Trophoblast cell (in vitro differentiated cells and primary cell): ENCODE measurements at places on chromosomes 11 and 22.

DNA sequence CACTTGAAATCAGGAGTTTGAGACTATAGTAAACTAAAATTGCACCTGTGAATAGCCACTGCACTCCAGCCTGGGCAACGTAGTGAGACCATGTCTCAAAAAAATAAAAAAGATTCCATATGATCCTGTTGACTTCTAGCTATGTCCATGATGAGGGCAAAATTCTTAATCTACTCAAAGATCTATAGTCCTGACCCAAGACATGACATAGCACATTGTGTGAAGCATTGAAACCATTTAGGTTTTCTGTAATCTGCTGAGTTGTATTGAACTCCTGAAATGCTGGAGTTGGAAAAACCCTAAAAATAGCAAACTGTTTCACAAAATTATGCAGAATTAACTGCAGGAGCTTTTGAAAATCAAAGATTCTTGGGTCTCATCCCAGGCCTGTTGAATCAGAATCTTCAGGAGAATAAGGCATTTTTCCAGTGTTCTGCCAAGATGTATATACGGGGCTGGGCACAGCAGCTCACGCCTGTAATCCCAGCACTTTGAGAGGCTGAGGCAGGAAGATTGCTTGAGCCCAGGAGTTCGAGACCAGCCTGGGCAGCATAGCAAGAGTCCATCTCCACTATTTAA, 29.8 kb upstream of the LDHA start:
- peaks cover 2% of the 10 kb centered on the region for H3K4me1 ChIP-seq
- DNase-seq, result peak; percentile 61
- no peak overlapping the region for H3K4me3 ChIP-seq

DNA sequence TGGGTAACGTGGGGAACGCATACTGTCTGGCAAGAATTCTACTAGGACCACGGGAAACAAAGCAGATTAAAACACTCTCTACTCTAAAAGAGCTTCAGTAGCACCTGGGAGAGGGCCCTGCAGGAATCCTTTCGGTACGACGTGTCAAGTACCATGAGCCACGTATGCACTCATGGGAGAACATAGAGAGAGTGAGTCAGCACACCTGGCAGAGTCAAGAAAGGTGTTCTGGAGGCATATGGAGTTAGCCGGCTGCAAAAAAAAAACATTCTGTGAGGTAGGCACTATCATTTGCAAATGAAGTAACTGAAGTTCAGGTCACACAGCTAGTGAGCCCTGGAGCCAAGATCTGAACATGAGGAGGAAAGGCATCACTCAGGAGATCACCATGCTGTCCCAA, 71.1 kb upstream of the BID start:
- H3K27me3 ChIP-seq, result no peaks in the 10 kb centered on the region
- no peak overlapping the region for H3K4me3 ChIP-seq
- H3K27ac ChIP-seq, result no peak overlapping the region
- peaks cover 4% of the 10 kb centered on the region for H3K36me3 ChIP-seq
- peaks cover 35% of the 10 kb centered on the region for H3K4me1 ChIP-seq

DNA sequence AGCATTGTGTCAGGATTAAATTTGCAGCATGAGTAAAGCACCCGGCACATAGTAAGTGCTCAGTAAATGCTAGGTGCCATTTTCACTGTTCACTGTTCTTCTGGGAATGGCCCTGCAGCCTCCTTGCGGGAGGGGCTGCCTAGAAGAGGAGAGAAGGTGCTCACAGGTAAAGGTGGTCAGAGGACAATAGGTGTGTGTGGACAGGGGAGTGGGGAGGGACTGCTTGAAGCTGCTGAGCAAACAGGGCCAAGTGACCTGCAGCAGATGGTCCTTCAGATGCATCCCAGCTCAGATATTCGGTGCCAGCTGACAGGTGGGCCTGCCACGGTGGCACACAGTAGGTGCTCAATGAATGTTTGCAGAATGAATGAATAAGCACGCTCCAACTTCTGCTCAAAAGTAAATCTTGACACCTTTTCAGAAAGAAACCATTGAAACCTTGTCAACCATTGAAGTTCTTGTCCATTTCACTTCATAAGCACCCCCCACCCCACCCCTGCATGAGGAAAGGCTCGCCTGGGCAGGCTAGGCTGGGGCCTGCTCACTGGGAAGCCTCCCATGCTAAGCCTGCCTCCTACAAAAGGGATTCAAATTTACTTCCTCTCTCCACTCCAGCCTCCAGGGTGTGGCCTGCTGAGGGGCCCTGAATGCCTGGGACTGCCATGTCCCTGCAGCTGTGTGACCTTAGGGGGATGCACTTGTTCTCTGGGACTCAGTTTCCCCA, 1.6 kb downstream of the KIAA0930 start:
- H3K4me1 ChIP-seq, result peaks cover 20% of the 10 kb centered on the region
- H3K36me3 ChIP-seq, result peaks cover 13% of the 10 kb centered on the region
- DNase-seq, result no peak
- no peak overlapping the region for H3K4me3 ChIP-seq

DNA sequence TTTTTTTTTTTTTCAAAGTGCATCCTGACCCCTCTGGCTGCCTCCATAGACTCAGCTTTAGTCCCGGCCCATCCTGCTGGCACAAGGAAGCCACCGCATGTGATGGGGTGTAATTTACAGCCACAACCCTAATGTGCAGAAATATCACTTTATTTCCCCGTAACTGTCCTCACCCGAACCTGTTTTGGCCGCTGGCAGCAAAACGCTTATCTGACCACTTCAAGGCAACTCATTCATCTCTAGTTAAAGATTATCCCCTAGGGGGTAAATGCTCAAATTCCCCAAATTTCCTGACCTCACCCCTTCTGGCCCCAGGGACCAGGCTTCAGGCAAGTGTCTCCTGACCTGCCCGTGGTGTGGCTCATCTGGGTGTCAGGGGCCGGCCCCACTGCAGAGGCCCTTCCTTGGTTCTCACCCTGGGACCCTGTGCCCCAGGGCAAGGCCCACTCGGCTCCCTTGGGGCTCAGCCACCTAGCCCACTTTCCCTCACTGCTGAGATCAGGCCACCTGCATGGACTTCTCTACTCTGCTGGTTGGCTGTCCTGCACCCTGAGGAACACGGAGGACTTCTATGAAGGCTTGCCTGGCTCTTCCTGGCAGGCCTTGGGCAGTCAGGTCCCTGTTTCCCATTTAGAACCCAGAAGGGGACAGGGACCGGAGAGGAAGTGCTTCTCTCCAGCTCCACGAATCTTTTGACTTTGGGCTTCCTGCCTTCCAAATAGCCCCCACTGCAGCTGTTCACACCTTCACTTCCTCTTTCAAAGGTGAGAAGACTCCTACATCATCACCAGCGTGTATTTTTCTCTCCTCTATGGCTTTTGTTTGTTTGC, 53.3 kb downstream of the WNT11 start:
- no peak overlapping the region for H3K4me3 ChIP-seq
- H3K4me1 ChIP-seq, result peaks cover 37% of the 10 kb centered on the region
- DNase-seq, result peak; percentile 70
- H3K36me3 ChIP-seq, result no peaks in the 10 kb centered on the region

- H3K4me3 ChIP-seq, result no peak overlapping the region
- no peaks in the 10 kb centered on the region for H3K36me3 ChIP-seq
- DNase-seq, result peak; percentile 85
- H3K27ac ChIP-seq, result no peak overlapping the region
- H3K4me1 ChIP-seq, result no peaks in the 10 kb centered on the region
These were observed 18.5 kb upstream of the FEZ1 start for GRCh38 chr11:125514336-125515101.

- H3K27ac ChIP-seq, result no peak overlapping the region
- H3K4me1 ChIP-seq, result peaks cover 15% of the 10 kb centered on the region
- no peaks in the 10 kb centered on the region for H3K36me3 ChIP-seq
- peaks cover 8% of the 10 kb centered on the region for H3K27me3 ChIP-seq
These were observed 27.8 kb upstream of the AMOTL1 start for GRCh38 chr11:94740083-94741021.

GRCh38 chr11:120135838-120136237, 2.1 kb downstream of the TRIM29 start:
- peaks cover 3% of the 10 kb centered on the region for H3K4me1 ChIP-seq
- no peak for DNase-seq
- H3K27ac ChIP-seq, result no peak overlapping the region
- H3K36me3 ChIP-seq, result no peaks in the 10 kb centered on the region
- H3K4me3 ChIP-seq, result no peak overlapping the region

DNA sequence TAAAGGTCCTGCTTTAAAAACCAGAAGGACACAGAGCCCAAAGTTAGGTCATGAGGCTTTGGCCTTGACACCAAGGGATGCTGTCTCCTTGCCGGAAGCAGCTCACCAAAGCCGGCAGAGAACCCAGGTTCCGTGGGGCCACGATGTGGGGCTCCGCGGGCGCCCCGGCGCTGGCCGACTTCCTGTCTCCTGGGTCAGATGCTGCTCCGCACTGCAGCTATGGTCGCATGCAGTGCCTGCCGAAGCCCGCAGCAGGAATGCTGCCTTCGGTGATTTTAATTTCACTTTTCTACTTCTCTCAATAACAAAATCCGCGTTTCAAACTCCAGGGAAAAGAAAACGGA, 454 bp upstream of the OTUB1 start:
- DNase-seq, result no peak
- H3K4me3 ChIP-seq, result no peak overlapping the region
- peaks cover 17% of the 10 kb centered on the region for H3K4me1 ChIP-seq
- peaks cover 15% of the 10 kb centered on the region for H3K36me3 ChIP-seq
- H3K27me3 ChIP-seq, result no peaks in the 10 kb centered on the region

DNA sequence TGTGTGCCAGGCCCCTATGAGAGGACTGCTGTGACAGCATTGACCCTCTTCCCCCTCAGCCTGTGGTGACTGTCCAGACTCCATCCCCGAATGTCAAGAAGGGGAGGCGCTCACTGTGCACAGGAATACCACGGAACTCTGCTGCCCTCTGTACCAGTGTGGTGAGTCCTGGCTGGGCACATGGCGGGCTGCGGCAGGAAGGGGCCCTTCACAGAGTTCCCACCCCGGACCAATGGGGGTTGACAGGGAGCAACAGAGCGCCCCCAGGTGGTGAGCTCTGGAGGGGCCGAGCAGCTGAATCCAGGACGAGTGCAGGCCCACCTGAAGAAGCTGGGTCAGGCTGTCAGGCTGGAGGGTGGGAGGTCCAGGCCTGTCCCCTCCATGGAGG, 83.8 kb upstream of the MYOD1 start:
- H3K36me3 ChIP-seq, result no peaks in the 10 kb centered on the region
- no peak for DNase-seq
- H3K27me3 ChIP-seq, result no peaks in the 10 kb centered on the region
- no peak overlapping the region for H3K4me3 ChIP-seq

GRCh38 chr11:78251083-78251775, 62.5 kb downstream of the USP35 start:
- DNase-seq, result no peak
- no peak overlapping the region for H3K27ac ChIP-seq
- H3K4me1 ChIP-seq, result no peaks in the 10 kb centered on the region
- H3K36me3 ChIP-seq, result peaks cover 7% of the 10 kb centered on the region

DNA sequence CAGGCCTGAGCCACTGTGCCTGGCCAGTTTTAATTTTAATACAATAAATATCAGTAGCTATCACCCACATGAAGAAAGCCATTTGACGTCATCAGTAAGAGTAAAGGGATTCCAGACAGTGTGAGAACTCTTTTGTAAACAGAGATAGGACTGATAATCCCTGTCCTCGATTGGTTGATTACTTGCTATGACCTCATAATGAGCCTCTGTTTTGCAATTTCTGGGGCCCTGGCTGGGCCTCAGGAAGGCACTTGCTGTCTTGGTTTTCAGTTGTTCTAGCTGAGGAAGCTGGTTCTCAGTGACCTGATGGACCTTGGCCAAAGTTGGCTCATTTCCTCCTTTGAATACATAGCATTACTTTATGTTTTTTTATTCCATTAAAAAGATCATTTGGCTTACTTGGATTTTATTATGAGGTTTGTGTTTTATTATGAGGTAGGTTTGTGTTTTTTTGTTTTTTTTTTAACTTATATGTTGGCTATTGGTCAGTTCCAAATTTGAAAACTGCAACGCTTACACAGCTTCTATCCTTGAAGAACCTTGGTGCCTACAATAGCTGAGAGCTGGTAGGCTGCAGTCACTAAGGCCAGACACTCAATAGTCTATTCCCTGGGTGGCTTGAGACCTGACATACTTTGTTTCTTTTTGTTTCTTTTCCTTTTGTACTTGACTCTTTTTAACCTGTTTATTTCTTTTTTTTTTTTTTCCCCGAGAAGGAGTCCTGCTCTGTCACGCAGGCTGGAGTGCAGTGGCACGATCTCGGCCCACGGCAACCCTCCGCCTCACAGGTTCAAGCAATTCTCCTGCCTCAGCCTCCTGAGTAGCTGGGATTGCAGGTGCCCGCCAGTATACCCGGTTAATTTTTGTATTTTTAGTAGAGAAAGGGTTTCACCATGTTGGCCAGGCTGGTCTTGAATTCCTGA, 20.0 kb downstream of the MARK2 start:
- H3K27me3 ChIP-seq, result no peaks in the 10 kb centered on the region
- no peak overlapping the region for H3K4me3 ChIP-seq
- H3K36me3 ChIP-seq, result peaks cover 11% of the 10 kb centered on the region
- H3K4me1 ChIP-seq, result no peaks in the 10 kb centered on the region
- no peak overlapping the region for H3K27ac ChIP-seq

GRCh38 chr11:88484873-88485621, 147.5 kb upstream of the CTSC start:
- no peaks in the 10 kb centered on the region for H3K4me1 ChIP-seq
- H3K27ac ChIP-seq, result no peak overlapping the region
- H3K36me3 ChIP-seq, result no peaks in the 10 kb centered on the region
- H3K27me3 ChIP-seq, result no peaks in the 10 kb centered on the region
- peak; percentile 51 for DNase-seq

DNA sequence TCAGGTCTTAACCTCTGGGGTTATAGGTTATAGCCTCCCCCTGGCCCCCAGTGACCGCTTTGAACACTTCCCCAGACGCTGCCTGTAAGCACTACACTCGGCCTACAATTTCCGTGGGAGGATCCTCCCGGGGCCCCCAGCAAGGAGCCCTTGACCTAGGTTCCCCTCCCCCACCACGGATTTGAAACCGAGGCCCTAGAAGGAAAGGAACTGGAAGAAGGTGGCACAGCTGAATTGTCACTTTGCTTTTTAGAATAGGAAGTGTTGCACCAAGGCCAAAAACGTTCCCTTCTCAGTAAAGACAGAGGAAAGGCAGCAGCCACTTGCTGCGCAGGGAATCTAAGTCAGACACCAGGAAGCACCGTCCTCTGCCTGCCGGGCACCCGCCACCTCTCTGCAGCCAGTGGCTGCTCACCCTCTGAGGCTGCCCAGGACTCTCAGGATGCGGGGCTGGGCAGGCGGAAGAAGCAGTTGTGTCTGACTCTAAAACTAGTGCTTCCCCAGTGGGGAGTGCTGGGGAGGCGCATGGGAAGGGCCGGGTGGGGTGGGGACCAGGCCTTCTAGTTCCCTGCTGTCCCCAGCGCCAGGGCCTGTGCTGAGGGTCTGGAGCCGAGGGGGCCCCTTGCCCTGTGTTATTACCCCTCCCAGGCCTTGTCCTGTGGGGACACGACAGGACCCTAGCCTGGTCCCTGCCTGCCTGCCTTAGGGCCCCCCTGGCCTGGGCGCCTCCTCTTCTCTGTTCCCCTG, 7.9 kb upstream of the FLRT1 start:
- no peak overlapping the region for H3K4me3 ChIP-seq
- H3K36me3 ChIP-seq, result no peaks in the 10 kb centered on the region
- H3K27me3 ChIP-seq, result no peaks in the 10 kb centered on the region
- H3K27ac ChIP-seq, result no peak overlapping the region
- peaks cover 2% of the 10 kb centered on the region for H3K4me1 ChIP-seq

DNA sequence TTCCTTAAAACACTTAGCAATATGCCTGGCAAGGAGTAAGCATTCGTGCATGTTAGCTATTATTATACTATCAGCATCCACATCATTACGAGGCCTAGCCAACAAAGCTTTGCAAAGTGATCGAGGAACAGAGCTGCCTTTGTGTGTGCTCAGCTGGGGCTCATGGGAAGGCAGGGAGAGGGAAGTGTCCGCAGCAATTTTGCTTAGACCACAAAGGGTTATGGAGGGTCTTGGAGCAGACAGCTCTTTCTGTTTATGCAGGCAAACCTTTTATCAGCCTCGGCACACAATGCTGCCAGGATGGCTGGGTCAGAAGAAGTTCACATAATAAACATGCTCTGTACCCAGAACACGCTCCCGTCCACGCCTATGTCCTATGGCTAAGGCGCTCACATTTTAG, 10.9 kb upstream of the DKK3 start:
- no peak for DNase-seq
- no peak overlapping the region for H3K4me3 ChIP-seq
- H3K27me3 ChIP-seq, result no peaks in the 10 kb centered on the region
- H3K36me3 ChIP-seq, result no peaks in the 10 kb centered on the region
